ENCODE measurements at places on chromosomes 5 and 9.
A peak's percentile ranks its signal among the peaks of the same experiment; 100 is the strongest.

GRCh38 chr9:110555551-110556331 lies 23.8 kb downstream of the SVEP1 start:
- peak; percentile 57 for DNase-seq

- DNase-seq: no peak
Observed at GRCh38 chr5:35921930-35922329, 16.5 kb downstream of the CAPSL start.

DNA sequence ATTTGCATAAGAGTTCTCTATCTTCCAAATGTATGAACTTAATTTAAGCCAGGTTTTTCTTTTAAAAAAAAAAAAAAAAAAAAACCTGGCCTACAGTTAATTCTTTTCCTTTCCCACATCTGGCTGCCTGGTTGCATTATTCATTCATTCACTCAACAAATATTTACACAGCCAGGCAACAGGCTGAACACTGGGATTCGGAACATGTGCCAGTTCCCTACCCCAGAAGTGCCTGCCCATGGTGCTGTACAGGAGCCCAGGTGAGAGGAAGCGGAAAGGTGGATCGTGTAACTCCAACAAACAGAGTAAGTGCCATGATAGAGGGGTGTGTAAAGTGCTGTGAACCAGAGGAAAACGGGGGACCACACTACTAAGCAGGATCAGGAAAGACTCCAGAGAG lies 93.6 kb downstream of the CDK5RAP2 start:
- DNase-seq: peak; percentile 17

DNA sequence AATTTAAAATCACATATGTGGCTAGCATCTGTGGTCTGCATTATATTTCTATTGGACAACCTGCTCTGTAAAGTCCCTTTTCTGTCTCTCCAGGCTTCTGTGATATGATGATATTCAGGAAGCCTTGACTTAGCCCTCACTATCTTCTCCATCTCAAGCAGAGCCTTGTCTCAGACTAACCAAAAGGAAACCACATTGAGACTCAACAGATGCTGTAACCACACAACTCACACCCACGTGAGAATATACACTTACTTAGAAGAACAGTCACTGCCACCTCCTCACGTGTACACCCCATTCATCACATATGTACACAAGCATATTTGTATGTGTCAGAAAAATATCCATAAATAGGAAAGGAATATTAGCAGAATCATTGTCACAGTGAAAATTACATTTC lies 33.6 kb downstream of the HTR4 start:
- no peak for DNase-seq

DNA sequence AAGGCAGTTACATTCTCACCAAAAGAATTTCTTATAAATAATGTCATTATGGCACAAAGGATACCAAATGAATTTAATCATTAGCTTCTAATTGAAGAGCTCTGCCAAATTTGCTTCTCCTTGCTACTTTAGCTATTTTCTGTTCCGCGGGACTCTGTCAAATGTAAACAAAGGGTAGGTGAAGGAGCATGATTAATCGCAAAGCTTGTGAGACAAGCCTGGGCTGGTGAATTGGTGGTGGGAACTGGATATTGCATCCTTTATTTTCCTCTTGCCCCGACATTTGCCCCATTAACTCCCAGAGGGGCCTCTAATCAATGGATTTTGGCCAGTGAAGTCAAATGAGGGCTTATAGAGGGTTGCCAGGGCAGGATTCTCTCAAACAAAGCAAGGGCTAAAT lies 234.2 kb upstream of the RFX3 start:
- no peak for DNase-seq

DNA sequence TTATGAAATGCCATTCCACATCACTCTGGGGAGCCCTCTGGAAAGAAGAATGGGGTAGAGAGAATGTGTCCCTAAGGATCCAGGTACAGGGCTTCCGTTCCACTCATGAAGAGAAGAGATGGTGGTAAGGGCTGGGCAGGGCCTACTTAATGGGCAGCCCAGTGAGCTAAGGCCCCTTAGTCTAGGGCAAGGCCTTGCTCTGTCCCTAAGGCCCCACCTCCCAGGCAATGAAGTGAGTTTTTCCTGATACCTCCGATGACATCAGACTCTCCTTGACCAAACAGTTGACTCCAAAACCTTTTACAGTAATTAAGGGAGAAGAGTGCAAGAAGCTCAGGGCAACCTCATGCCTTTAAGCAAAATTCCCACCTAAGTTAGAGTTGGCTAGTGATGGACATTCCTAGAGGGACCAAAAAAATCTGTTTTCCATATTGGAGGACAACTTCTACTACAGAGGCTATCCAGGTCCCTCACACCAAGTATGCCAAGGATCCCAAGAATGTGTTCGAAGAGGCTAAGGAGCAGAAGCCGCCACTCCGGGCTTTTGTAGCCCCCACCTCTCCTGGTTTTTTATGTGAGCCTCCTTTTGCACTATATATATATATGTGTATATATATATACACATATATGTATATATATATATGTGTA lies 5.9 kb downstream of the KLF9 start:
- DNase-seq: no peak

DNA sequence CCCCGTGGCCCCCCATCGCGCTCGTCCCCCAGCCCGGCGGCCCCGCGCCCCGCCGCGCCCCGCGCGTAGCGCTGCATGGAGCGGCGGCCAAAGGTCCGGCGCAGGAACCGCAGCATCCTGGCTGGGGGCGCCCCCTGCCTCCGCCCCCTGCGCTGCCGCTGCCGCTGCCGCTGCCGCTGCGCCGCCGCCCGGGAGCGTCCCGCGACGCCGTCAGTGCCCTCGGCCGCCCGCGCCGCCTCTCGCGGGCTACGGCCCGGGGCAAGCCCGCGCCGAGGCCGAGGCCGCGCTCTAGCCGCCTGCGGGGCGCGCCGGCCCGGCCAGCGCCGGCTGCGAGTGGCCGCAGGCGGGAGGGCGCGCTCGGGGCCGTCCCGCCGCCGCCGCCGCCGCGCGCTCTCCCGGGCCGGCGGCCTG lies 523 bp downstream of the EPB41L4B start:
- DNase-seq: no peak
